NCI-H226 (cell line): ENCODE measurements at places on chromosomes 3 and 15.

DNA sequence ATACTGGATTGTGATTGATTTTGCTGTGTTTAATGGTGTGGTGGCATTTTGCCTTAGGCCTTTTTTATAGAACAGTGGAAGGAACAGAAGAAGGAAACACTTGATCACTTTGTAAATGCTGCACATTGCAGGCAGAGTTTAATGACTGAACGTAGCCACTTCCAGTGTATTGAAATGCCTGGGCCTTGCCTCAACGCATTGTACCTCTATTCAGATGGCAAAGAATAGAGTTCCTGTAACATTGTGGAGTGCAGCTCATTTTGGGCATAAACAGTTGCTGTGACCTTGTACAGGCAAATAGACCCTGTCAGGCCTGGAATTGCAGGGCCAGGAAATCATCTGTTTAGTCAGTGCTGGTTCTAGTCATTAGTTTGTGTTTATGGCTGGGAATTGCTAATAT is 225.0 kb downstream of the EPHA3 start:
- no peak for DNase-seq

- no peak for DNase-seq
Observed at GRCh38 chr3:122458992-122459391, 43.1 kb upstream of the WDR5B start.

- peak; percentile 87 for DNase-seq
Observed at GRCh38 chr15:28977377-28978010, 91.7 kb downstream of the APBA2 start.

DNA sequence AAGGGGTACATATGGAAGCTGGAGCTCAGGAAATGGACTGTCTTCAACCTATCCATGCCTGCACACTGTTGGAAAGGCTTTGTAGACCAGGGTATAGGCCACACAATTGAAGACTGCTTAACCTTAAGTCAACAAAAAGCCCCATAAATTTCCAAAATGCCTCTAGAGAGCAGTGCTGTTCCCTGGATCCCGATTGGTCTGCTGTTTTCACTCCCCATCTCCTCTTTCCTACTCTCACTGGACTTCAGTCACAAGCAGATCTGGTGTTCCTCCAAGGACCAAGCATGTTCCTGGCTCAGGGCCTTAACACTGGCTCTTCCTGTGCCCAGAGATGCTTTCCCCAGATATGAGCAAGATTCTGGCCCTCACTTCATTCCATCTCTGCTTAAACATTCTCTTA is 22.8 kb upstream of the LRRC34 start:
- DNase-seq = no peak

DNA sequence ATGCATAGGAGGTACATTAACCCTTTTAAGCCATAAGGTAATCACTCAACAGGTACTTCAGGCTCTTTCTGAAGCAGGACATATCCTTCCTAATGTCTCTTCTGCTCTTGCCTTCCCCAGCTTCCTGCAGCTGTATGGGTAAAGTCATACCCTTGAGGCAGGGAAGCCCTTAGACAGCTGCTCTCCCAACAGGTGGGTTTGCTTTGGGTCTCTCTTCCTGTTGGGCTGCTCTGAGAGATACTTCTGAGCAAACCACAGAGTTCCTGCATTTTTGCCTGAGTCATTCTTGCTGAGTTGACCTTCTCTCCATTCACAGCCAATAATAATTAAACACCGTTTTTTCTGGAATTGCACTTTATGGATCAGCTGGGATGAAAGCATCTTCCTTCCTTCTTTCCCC is 2.0 kb upstream of the TRAT1 start:
- no peak for DNase-seq

DNA sequence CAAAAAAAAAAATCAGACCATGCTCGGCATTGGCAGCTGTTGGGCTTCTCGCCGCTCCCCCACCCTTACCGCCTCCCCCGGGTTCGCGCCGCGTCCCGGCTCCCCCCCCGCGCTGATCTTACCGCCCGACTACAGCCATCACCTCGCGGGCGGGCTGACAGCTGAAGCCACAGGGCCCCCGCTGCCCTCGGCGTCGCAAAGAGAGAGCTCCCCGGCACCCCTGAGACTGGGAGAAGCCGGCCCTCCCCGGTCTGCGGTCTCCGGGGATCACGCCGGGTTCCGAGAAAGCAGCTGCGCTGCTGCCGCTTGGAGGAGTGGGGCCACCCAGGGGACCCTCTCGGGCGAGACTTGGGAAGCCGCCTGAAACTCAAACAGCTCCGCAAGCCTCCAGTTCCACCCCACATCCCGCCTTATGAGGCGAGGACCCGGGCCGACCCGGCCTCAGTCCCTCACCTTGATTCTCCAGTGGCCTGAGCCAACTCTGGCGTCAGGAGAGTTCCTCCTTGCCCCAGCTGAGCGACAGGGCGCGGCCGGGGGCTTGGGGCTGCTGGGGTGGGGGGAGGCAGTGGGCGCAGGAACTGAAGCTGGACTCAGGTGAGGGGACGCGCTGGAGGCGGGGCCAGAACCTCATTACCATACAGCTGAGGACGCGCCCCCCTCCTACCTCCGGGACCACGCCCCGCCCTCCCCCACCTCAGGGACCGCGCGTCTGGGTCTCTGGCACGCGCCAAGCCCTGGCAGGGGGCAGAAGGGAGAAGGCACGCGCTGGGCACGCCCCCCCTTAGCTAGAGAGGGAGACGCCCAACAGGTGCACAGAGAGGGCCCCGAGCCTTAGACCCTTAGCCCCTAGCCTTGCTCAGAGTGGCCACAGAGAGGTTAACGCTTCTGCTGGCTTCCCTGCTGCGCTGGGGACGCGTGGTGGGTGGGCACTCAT is 1.0 kb upstream of the DLL4 start:
- DNase-seq = no peak

DNA sequence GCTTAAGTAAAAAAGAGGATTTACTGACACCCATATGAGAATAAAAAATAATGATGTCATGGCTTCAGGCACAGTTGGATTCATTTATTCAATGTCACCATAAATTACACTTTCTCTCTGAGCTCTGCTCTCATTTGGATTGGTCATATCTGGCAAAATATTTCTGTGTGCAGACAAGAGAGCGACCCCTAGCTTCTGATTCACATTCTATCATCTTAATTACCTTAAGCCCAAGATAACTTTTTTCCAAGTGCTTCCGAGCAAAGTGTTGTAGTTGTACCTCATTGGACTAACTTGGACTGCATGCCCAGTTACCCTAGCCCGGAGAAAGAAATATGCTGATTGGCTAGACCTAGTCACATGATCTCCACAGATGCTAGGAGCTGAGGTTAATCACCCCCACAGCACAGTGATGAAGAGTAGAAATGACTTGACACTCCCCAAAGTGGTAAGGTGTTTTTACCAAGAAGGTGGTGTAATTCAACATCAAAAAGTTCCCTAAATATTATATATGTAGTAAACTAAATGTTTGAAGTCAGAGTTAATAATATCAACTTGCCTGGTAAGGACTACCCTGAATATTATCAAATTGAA is 552.2 kb upstream of the SUCLG2 start:
- no peak for DNase-seq

GRCh38 chr15:44788748-44789147 is 52.4 kb downstream of the TRIM69 start:
- DNase-seq = no peak
